A549 treated with GW870086 at 1 μM for 4 hours (cell line): ENCODE measurements at places on chromosomes 2 and 18. TPM values are rescaled to one million over a fixed set of nuclear protein-coding genes. Genes with fewer than 3 reads are reported as not detected.

Gene PCGF1
- total RNA-seq, result 29.9 to 37.9 TPM (median 34.5 TPM) in 5 replicates

Gene KIF3C
- total RNA-seq, result 49.3 to 58.4 TPM (median 54.6 TPM) in 5 replicates

Gene SKOR2
- not detected in 5 replicates for total RNA-seq

Gene RTKN
- 18.8 to 25.6 TPM (median 24.2 TPM) in 5 replicates for total RNA-seq

Gene PXDN
- total RNA-seq, result 9.2 to 16.5 TPM (median 14.5 TPM) in 5 replicates

Gene ATP5F1A
- 304 to 327 TPM (median 322 TPM) in 5 replicates for total RNA-seq

Gene SLC30A3
- 3.0 to 4.1 TPM (median 3.5 TPM) in 5 replicates for total RNA-seq

Gene SLC40A1
- total RNA-seq, result 1.7 to 2.2 TPM (median 2.0 TPM) in 5 replicates

Gene CWC22
- 10.8 to 15.2 TPM (median 12.4 TPM) in 5 replicates for total RNA-seq

Gene ANKRD36C
- 2.6 to 4.6 TPM (median 3.9 TPM) in 5 replicates for total RNA-seq

Gene CAPN14
- total RNA-seq, result 0.05 TPM in 1 of 5 replicates, not detected in the others

Gene BCL2L11
- total RNA-seq, result 6.4 to 9.3 TPM (median 8.4 TPM) in 5 replicates

Gene PLEKHM3
- 1.6 to 2.8 TPM (median 2.6 TPM) in 5 replicates for total RNA-seq

Gene SLC19A3
- 1.6 to 2.6 TPM (median 2.3 TPM) in 5 replicates for total RNA-seq

Gene SEMA4C
- total RNA-seq, result 14.0 to 22.4 TPM (median 20.1 TPM) in 5 replicates

Gene IAH1
- 86.7 to 114 TPM (median 103 TPM) in 5 replicates for total RNA-seq

Gene CD8B2
- not detected in 5 replicates for total RNA-seq

Gene PPP1R1C
- 0.83 to 2.6 TPM (median 1.8 TPM) in 5 replicates for total RNA-seq

Gene AGAP1
- total RNA-seq, result 16.2 to 24.3 TPM (median 23.1 TPM) in 5 replicates

Gene SLC35F6
- 33.9 to 40.9 TPM (median 38.7 TPM) in 5 replicates for total RNA-seq

Gene MOCOS
- 2.8 to 4.6 TPM (median 4.4 TPM) in 5 replicates for total RNA-seq

Gene DOK6
- not detected in 5 replicates for total RNA-seq

Gene CABLES1
- total RNA-seq, result 15.7 to 19.1 TPM (median 16.7 TPM) in 5 replicates

Gene IFIH1
- 0.80 to 1.6 TPM (median 1.3 TPM) in 5 replicates for total RNA-seq

Gene CCL20
- 2.4 to 7.5 TPM (median 5.4 TPM) in 5 replicates for total RNA-seq

Gene HDLBP
- 249 to 279 TPM (median 268 TPM) in 5 replicates for total RNA-seq

Gene MYO5B
- 8.6 to 10.0 TPM (median 8.9 TPM) in 5 replicates for total RNA-seq

Gene MEP1B
- 0.05 TPM in 1 of 5 replicates, not detected in the others for total RNA-seq

Gene CTAGE1
- total RNA-seq, result not detected in 5 replicates

Gene LRRC30
- not detected in 5 replicates for total RNA-seq

Gene LHCGR
- total RNA-seq, result not detected in 5 replicates

Gene DSC3
- total RNA-seq, result 1.2 to 1.7 TPM (median 1.5 TPM) in 5 replicates

Gene ZDBF2
- 0.64 to 2.0 TPM (median 1.2 TPM) in 5 replicates for total RNA-seq

Gene SLC9A4
- not detected in 5 replicates for total RNA-seq

Gene FAM124B
- total RNA-seq, result 0.05 TPM in 1 of 5 replicates, not detected in the others

Gene ACMSD
- total RNA-seq, result not detected in 5 replicates

Gene ANKRD30BL
- not detected in 5 replicates for total RNA-seq

Gene ST8SIA5
- total RNA-seq, result 0.02 TPM in 1 of 5 replicates, not detected in the others

Gene PGAP1
- 2.0 to 3.2 TPM (median 2.5 TPM) in 5 replicates for total RNA-seq

Gene ERCC3
- 44.3 to 46.7 TPM (median 46.0 TPM) in 5 replicates for total RNA-seq

Gene HOXD4
- total RNA-seq, result 0.27 to 0.71 TPM (median 0.47 TPM) in 5 replicates

Gene GLB1L
- 5.0 to 6.7 TPM (median 6.3 TPM) in 5 replicates for total RNA-seq

Gene IL36RN
- 0.05 to 0.08 TPM (median 0.05 TPM) in 3 of 5 replicates, not detected in the others for total RNA-seq

Gene BOLA3
- 128 to 155 TPM (median 132 TPM) in 5 replicates for total RNA-seq

Gene STK39
- total RNA-seq, result 13.7 to 18.9 TPM (median 17.4 TPM) in 5 replicates

Gene ALPG
- total RNA-seq, result 0.24 to 0.47 TPM (median 0.38 TPM) in 5 replicates

Gene LRPPRC
- total RNA-seq, result 82.3 to 114 TPM (median 96.5 TPM) in 5 replicates
